ENCODE measurements at places on chromosomes 2 and 18.

- DNase-seq: no peak
Measured at GRCh38 chr2:101478181-101479001, 3.5 kb upstream of the RFX8 start.

GRCh38 chr2:53234548-53234903, 533.1 kb upstream of the CHAC2 start:
- DNase-seq: no peak

GRCh38 chr2:221999717-222000116, 299.1 kb downstream of the PAX3 start:
- DNase-seq: no peak

DNA sequence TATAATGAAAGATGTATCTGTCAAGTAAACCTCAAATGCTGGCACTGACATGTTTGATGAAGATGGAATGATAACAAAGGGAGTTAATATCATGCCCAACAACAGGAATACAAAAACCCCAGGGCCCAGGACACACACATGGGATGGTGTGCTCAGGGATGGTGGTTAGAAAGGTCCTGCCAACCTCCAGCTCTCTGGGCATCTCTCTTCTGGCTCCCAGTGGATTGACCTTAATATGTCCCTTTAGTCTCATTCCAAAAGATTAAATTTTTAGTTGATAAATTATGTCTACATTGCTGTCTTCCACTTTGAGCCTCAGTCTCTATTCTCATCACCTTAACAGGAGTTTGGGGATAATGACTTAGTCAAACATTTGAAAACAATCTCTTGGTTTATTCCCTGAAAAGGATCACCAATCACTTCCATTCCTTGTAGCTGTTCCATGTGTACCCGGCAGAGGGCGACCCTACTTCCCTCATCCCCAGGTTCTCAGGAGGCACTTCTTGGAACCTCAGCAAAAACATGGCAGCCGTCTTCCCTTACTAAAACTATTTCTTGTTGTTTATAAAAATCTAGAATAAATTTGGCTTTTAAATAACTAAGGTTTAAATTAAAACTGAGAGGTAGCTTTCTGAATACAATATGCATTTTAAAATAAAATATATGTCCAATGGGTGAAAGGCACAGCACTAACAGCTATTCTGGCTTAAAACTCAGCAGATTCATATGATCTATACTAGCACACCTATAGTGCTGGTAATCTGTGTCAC, 29.6 kb downstream of the MCEE start:
- no peak for DNase-seq

GRCh38 chr2:192267484-192267883, 72.8 kb upstream of the TMEFF2 start:
- DNase-seq: no peak

- no peak for DNase-seq
Measured at GRCh38 chr18:62876111-62876510, 160.8 kb downstream of the PHLPP1 start.

DNA sequence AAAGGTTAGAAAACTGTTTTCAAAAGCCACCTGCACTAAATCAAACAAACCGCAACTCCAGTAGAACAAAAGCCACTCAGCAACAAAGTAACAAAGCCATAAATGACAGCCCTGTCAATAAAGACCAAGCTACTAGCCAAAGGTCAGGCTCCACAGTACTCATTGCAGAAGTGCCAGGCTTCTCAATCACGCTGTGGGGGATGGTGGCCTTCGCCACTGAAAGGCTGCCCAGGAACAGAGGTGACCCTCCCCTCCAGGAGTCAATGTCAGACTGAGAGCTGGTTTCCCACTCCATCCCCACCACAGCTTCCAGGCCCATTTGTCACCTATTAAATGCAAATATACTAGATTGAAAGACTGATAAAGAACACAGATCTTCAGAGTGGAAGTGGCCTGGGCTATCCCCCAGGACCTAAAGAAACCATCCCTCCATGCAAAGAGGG, 5.9 kb downstream of the ATP8B1 start:
- DNase-seq: no peak

DNA sequence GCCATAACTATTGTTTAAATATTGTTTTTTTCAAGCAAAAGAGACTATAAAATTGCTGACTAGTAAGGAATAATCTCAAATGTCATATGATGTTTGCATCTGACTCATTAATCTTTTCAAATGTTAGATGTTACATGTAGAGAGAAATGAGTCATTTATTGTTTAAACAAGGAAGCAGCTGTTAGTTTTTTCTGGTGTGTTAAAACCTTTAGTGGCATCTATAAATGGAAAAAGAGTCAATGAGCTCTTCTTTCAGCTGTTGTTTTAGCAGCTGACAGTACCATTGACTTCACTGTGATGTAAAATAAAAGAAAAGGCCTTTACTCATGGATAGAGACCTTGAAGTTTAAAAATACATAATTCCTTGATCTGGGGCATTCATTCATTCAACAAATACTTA, 1.8 kb upstream of the KLHL41 start:
- no peak for DNase-seq

DNA sequence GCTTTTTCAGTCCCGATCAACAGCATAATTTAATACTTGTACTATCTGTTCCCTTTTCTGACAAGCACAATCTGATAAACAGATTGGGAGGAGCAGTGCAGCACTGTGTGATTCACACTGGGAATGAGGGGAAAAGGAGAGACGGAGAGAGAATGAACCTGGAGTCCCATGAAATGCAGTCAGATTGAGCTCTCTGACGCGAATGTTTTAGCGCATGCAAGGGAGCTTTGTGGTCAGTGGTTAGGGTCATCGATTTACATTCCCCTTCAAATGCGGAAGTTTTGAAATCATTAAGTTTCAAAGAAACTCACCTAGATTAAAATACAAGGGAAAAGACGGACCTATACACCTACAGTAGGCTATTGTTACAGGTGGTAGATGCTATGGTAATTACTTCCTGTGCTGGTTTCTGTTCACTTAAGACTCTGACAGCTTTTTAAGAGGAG, 99.6 kb downstream of the KCTD1 start:
- no peak for DNase-seq

GRCh38 chr18:37544217-37544616, 21.4 kb downstream of the CELF4 start:
- DNase-seq: no peak

- DNase-seq: no peak
Measured at GRCh38 chr2:179555691-179556283, 291.2 kb upstream of the SESTD1 start.

DNA sequence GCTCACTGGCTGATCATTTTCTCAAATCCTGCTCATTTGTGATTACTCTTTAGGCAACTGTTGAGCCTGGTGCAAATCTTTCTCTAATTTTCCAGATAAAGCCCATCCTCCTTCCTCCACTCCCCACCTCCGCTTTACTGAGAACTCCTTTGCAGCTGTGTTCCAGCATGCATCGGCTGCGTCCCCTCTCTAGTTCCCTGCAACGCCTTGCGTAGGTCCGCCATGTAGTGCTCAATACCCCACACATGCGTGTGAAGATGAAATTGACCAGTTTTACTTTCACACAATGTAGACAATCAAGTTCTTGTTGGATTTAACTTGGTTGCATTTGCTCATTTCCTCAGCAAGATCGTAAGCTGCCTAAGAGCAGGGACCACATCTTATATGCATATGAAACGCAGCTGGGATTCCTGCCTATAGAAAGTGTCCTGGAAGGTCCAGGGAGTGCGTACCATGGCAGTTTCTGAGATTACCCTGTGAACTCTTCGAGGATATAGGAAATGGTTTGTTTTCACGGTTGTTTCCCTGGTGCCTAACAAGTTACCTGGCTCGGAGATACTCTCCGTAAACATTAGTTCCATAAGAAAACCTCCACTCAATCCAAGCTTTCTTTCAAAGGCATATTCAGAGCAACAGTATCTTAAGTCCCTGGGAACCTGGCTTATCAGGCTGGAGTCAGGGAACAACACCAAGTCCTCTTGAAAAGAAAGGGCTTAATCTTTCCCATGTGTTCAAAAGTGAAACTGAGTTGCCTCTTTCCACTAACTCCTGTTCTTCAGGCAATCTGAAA, 766.4 kb upstream of the ID2 start:
- DNase-seq: no peak

GRCh38 chr2:234996941-234997270, 45.1 kb downstream of the SH3BP4 start:
- DNase-seq: no peak
